Stimulated activated CD4-positive, alpha-beta T cell treated with anti-CD3 and anti-CD28 coated beads, Interleukin-4, amount 100 ng/mL, for 1 hour (primary cell): ENCODE measurements at places on chromosomes 1 and 21.
A peak's percentile ranks its signal among the peaks of the same experiment; 100 is the strongest.

DNA sequence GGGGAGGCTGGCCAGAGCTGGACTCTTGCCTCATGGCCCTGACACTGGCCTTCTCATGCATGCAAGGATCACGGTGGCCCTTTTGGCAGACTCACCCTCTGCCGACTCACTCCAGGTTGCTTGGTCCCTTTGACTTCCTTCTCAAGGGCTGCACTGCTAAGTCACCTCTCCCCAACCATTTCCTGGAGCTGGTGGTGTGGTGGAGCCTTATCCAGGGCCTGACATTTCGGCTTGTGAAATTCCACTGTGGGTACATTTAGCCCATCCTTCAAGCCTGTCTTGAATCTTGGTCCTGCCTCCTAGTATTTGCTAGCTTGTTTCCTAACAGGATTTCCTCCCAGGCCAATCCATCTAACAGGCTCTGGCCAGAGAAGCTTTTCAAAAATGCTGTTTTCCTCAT, 52.6 kb upstream of the JUN start:
- no peak for DNase-seq

GRCh38 chr1:40948741-40949443, 30.6 kb upstream of the CTPS1 start:
- DNase-seq = peak; percentile 48

DNA sequence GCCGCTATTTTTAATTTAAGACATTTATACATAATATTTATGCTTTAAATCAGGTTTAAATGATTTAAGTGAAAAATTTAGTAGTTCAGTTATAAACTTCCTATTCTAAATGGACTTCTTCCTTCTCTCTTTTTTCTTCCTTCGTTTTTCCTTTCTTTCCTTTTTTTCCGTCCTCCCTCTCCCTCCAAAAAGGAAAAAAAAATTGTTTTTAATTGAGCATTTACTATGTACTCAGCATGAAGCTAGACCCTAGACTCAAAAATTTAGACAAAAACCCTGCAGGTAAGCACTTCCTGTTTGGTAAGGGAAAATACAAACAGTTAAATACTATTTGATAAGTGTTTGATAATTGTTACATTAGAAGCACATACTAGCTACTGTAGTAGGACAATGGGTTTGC, 2.6 kb upstream of the TM2D1 start:
- DNase-seq = no peak

DNA sequence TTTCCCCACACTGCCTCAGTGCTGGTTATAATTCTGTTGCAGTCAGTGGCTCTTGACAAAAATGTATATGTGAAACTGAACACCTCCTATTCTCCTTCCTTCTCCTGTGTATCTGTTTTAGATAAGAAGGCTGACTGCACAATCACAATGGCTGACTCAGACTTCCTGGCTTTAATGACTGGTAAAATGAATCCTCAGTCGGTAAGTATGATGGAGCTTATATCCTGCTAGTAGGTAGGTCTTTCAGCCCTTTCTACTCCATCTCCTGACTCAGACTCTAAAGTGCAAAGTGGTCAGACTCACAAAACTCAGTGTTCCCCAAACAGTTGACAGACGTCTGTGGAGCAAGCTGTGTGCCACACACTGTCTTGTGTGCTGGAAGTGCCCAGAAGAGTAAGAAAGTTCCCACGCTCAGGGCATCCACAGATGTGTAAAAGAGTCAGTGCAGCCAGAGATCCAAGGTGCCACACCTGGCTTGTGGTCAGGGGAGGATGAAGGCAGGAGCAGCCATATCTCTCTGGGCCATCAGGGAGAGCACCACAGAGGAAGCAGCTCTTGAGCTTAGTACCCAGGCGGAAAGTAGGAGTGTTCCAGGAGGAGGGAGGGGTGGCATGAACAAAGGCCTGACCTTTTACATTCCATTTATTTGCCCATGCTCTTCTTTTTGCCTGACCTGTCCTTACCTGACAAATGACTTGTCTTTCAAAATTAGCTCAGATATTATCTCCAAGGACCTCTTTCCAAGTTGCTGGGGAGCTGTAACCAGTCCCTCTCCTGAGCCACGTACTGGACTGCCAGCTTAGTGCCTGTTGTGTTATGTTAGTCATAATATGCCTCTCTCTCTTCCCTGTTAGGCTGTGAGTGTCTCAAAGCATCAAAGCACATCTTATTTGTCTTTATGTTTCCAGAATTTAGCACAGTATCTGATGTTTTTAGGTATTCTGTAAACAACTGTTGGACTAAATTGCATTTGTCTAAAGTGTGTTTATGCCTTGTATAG, 14.0 kb upstream of the PODN start:
- DNase-seq = no peak
